Right ventricle myocardium inferior (tissue), 1 donor: ENCODE measurements at places on chromosomes 6 and 20.

- no peak for DNase-seq
Observed at GRCh38 chr6:89414215-89414614, 2.1 kb upstream of the RRAGD start.

DNA sequence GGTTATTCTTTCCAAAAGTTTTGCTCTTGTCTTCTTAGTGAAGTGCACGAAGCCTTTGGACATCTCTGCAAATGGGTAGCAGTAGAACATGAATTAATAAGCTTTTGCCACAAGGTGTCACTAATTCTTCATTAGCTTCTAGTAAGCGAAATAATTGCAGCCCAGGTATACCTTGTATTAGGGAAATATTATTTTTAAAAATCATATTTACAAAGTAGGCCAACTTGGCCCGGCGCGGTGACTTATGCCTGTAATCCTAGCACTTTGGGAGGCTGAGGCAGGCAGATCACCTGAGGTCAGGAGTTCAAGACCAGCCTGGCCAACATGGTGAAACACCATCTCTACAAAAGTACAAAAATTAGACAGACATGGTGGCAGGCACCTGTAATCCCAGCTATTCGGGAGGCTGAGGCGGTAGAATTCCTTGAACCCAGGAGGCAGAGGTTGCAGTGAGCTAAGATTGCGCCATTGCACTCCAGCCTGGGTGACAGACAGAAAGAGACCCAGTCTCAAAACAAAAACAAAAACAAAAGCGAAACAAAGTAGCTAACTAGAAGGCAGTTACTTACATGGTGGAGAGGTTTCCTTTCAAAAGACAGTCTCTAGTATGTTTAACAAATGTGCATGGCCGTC is 8.8 kb upstream of the RSPH3 start:
- DNase-seq, result no peak

GRCh38 chr6:41711323-41712038 is 23.9 kb downstream of the TFEB start:
- no peak for DNase-seq

DNA sequence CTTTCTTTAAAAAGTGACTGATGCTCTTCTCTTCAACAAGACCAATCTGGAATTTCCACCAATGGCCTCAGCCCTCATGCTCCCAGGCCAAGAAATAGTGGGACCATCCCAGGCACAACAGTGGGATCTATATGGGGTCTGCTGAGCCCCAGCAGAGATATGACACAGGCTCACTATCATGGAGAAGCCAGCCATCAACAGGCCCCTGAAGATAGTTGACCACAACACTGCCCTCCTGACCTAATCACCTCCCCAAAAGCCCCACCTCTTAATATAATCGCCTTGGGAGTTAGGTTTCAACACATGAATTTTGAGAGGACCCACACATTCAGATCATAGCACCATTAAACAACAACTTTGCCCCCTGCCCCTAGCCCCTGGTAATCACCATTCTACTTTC is 16.8 kb upstream of the MCM3 start:
- no peak for DNase-seq

GRCh38 chr20:16212790-16213189 is 360.5 kb downstream of the KIF16B start:
- no peak for DNase-seq

- DNase-seq, result no peak
Observed at GRCh38 chr20:32516583-32517517, 68.3 kb downstream of the NOL4L start.

DNA sequence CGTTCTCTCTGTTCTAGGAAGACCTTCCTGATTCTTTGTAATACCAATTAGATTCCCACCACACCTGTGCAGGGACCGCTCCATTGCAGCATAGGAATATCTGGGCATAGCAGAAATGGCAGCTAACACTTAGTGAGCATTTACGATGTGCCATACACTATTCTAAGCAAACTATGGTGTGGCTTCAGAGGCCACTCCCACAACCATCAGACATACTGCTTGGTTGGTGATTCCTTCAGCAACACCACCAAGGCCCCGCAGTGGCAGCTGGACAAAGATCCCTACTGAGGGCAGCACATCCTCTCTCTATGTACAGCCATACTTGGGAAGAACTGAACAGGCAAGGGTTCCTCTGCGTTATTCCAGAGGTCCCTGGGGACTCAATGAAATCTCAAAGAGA is 6.2 kb downstream of the KCNK5 start:
- no peak for DNase-seq

GRCh38 chr6:15786846-15787245 is 124.0 kb upstream of the DTNBP1 start:
- no peak for DNase-seq

DNA sequence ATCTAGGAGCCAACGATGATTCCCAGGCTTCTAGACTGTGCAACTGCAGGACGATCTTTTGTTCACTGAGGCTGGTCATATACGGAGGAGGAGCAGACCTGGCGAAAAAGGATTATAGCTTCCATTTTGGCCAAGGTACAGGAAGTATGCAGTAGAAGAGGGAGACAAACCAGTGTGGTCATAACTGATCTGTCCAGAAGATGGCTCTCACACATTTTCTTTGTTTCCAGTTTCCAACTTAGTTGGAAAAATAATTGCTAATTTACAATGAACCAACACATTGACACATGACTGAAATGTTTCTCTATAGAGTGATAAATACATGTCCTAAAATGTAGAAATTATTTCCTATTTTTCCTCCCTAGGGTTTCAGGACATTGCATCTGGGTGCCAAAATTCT is 364.1 kb upstream of the BTBD3 start:
- DNase-seq, result no peak

- DNase-seq, result no peak
Observed at GRCh38 chr6:158762787-158763433, 56.3 kb downstream of the EZR start.

DNA sequence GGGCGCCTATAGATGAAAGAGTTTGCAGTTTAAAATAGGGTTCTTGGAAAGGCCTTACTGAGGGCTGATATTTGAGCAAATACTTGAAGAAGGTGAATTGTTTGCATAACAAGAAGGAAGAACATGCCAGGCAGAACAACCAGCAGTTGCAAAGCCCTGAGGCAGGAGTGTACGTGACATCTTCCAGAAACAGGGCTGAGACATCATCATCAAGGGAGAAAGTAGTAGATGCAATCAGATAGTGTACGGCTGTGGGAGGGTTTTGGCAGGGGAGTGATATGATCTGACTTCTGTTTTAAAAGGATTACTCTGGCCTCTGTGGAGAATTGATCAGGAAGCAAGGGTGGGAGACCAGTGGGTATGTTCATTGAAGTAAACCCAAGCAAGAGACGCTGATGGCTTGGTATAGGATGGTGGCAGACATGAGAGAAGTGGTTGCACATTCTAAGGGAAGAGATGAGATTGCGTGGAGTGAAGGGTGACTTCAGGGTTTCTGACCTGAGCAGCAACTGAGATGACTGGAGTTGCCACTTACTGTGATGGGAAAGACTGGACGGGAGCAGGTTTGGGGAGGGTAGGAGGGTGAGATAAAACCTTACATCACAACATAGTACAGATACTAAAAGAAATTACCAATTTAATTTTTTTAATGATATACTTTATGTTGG is 28.8 kb downstream of the RIOK1 start:
- DNase-seq, result no peak

DNA sequence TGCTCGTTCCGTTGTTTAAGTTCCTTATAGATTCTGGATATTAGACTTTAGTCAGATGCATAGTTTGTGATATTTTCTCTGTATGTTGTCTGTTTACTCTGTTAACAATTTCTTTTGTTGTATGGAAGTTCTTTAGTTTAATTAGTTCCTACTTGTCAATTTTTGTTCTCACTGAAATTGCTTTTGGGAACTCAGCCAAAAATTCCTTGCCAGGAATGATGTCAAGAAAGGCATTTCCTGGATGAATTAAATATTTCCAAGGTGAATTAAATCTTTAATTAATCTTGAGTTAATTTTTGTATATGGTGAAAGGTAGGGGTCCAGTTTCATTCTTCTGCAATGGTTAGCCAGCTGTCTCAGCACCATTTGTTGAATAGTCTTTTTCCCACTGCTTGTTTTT is 406.2 kb upstream of the NOX3 start:
- DNase-seq, result no peak

- no peak for DNase-seq
Observed at GRCh38 chr6:24931296-24931695, 4.5 kb downstream of the RIPOR2 start.

DNA sequence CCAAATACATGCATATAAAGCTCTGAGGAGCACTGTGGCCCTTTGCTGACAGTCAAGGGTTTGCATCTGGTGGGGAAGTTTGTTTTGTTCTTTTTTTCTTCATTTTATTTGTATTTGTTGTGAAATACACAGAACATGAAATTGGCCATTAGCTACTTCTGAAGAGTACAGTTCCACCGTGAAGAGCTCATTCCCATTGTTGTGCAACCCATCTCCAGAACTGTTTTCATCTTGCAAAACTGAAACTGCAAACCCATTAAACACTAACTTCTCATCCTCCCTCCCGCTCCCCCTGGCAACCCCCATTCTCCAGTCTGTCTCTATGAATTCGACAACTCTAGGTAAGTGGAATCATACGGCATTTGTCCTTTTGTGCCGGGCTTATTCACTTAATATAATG is 231.3 kb downstream of the TFAP2C start:
- DNase-seq, result no peak

GRCh38 chr20:7094438-7094997 is 327.0 kb downstream of the BMP2 start:
- no peak for DNase-seq

DNA sequence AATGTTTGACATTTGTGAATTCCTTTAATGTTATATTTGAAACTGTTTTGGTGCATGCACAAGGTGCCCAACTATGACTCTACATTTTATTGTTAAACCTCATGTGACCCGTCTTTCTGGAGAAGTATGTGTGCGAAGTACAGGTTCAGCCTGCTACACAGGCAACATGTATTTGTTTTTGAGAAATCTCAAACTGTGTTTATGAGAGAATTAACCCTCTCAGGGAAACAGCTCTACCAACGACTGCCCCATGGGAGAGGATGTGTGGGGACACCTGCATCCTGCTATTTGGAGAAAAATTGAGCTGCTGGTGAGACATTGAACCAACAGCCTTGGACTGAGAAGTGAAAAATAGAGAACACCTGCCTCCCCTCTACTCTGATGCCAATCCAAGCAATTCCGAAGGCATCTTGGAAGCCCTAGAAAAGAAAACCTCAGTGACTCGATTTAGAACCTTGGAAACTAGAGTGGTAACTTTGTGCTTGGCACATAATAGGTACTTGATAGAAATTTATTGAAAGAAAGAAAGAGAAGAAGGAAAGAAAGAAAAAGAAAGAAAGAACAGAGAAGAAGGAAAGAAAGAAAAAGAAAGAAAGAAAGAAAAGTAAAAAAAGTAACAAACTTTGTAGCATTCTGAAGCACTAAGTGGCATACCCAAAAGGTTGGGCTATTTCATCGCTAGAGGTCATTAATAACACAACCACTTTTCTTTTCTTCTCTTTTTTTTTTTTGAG is 2.9 kb upstream of the AKAP12 start:
- no peak for DNase-seq

- no peak for DNase-seq
Observed at GRCh38 chr20:3663858-3664257, 659 bp upstream of the GFRA4 start.

- DNase-seq, result no peak
Observed at GRCh38 chr6:132333639-132334520, 67.4 kb downstream of the MOXD1 start.

GRCh38 chr6:141354191-141354955 is 778.4 kb upstream of the GJE1 start:
- no peak for DNase-seq

GRCh38 chr6:110456694-110457093 is 19.7 kb downstream of the SLC22A16 start:
- no peak for DNase-seq

GRCh38 chr6:99350573-99350972 is 1.1 kb upstream of the FAXC start:
- no peak for DNase-seq

DNA sequence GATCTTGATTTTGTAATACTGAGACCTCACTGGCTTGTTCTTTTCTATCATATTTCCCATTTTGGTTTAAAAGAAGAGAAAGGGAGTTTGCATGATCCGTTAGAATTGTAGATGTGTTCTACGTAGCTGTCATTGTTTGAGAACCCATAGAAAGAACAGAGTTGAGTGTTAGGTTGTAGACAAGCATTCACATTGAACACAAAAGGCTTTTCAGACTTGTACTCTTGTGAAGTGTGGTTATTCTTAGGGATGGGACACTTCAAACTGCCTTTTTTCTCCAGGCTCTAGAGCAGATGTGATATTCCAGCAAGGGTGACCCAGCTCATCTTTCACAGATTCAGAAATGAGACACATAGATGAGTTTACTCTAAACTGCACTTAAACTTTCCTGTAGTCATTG is 19.9 kb downstream of the FOXO3 start:
- no peak for DNase-seq

DNA sequence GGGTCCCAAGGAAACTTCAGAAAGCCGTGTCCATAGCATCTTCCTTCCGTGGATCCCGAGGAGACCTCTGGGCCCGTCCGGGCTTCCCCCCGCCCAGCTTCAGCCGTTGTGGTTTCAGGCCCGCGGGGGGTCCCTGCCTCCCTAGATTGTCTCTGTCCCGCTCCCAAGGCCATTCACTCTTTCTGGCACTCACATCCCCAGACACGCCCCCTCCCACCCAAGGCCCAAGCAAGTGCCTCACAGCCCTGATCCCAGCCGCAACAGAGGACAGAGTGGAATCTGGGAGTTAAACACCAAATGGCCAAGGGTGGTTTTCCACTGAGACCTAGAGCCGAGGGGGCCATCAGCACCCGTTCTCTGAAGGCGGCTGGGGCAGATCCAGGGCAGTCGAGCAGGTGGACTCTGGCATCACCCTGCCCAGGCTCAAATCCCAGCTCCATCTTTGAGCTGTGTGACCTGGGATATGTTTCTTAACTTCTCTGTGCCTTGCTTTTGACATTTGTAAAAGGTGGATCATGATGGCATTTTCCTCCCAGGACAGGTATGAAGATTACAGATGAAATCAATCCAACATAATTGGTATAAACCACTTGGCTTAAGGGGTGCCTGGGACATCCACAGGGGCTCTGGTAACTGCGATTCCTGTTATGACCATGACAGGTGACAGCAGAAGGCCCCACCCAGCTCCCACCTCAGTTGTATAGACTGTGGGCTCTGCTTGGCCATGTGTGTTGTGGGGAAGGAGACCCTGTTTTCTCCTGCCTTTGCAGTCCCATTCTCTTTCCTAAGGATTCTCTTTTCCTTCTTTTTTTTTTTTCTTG is 48.1 kb downstream of the CTCFL start:
- no peak for DNase-seq

GRCh38 chr20:35912881-35913280 is 41.4 kb downstream of the SCAND1 start:
- DNase-seq, result no peak
